NCI-H510A treated with DMSO at 0.1 percent for 48 hours (cell line): ENCODE measurements at places on chromosomes 4 and X.

GRCh38 chr4:6224735-6225134 is 24.4 kb upstream of the JAKMIP1 start:
- no peak for DNase-seq

GRCh38 chrX:69045616-69046345 is 119.5 kb downstream of the PJA1 start:
- DNase-seq, result no peak

GRCh38 chrX:41720125-41720779 is 3.7 kb upstream of the GPR82 start:
- DNase-seq, result no peak

DNA sequence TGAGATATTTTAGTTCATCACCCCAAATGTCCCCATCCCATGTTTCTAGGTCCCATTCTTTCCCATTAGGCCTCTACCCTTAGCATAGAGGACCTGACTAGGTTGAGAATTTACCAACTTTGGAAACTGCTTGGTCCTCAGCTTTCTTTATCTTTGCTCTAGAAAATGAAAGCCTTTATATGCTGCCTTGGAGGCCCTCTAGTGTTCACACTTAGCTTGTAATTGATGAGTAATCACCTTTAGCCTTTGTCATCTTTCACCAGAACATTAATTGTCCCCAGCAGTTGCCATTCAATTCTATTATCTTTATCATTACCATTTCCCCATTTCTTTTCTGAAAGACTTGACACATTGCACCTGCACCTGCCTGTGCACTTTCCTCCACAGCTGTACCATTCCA is 589.2 kb upstream of the NR3C2 start:
- DNase-seq, result peak; percentile 0

- DNase-seq, result no peak
Measured at GRCh38 chrX:109384699-109385098, 97.2 kb downstream of the GUCY2F start.

- DNase-seq, result no peak
Measured at GRCh38 chrX:135497736-135498135, 22.7 kb upstream of the INTS6L start.

DNA sequence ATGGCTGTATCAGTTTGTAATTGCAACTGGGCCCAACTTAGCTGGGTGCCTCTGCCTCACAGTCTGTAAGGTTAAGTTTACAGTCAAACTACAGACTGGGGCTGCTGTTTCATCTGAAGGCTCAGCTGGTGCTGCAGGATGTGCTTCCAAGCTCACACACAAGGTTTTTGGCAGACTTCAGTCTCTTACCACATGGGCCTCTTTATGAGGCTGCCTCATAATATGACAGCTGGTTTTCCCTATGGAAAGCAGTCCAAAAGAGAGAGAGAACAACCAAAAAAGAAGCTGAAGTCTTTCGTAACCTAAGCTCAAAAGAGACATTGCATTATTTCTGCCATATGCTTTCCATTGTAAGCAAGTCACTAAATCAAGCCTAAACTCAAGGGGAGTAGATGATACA is 271.7 kb downstream of the DCTD start:
- no peak for DNase-seq

- DNase-seq, result no peak
Measured at GRCh38 chr4:72391281-72391680, 177.7 kb downstream of the ADAMTS3 start.

DNA sequence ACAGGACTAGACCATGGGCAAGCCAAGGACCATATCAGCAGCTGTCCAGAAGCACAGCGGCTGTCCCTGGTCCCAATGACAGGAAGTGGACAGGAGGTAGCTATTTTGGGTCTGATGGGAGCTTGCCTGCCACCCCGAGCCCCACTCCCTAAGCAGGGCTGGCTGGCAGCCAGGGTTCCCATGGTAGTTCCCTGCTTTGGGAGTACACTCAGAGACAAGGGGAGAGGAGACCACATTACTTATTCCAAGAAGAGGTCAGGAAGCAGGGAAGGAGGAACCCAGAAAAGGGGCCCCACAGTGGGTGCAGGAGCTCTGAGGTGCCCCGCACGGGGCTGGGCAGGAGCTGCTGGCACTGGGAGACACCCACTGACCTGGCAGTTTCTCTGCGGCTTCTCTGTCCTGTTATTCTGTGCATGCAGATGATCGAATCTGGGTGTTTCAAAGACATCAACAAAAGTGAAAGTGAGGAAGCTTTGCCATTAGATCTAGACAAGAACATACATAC is 36.3 kb downstream of the HTT-AS start:
- DNase-seq, result no peak

- DNase-seq, result no peak
Measured at GRCh38 chr4:164441109-164441508, 312.8 kb upstream of the SMIM31 start.

DNA sequence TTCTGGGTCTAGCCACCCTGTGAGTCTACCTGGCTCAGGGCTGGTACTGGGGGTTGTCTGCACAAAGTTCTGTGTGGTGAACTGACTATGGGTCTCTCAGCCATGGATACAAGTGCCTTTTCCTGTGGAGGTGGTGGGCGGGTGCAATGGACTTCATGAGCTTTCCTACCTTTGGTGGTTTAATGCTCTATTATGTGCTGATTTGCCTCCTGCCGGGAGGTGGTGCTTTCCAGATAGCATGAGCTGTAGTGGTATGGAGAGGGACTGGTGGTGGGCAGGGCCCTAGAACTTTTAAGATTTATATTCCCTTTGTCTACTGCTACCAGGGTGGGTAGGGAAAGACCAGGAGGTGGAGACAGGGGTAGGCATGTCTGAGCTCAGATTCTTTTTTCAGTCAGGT is 48.0 kb downstream of the PBDC1 start:
- no peak for DNase-seq

GRCh38 chrX:44784241-44784640 is 59.6 kb upstream of the DUSP21 start:
- no peak for DNase-seq

- DNase-seq, result no peak
Measured at GRCh38 chr4:157121401-157121800, 45.5 kb downstream of the GLRB start.

- DNase-seq, result no peak
Measured at GRCh38 chrX:142040906-142041305, 137.2 kb downstream of the MAGEC1 start.

DNA sequence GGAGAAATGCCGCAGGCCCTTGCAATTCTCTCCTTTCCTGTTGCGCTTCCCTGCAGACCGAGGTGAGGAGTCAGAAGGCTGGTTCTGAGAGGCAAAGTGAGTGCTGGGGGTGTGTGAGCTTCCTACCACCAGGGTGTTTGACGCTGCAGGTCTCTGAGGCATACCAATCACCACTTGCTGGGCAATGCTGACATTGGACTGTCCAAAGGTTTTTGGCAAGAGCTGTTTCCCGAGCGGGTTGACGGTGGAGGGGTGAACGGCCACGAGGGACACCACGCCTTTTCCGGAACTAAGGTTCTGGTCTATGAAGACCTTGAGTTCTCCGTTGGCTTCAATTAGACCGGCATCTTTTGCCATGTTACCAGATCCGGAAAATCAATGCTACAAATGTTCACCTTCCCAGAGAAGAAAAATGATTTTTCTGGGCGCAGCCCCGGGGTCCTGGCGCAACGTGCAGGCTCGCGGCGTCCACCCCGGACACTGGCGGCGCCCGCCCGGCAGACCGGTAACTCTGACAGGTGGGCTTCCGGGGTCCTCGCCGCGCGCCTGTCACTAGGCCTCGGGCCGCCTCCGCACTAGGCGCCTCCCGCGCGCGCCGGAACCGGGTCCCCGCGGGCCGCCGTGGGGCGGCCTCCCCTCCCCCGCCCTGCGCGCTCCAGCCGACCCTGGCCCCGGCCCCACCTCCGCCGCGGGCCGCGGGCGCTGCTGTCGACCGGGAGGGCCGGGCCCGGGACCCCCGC is 44.9 kb upstream of the FAM47C start:
- DNase-seq, result no peak

- peak; percentile 61 for DNase-seq
Measured at GRCh38 chr4:36243355-36244256, 708 bp downstream of the ARAP2 start.

DNA sequence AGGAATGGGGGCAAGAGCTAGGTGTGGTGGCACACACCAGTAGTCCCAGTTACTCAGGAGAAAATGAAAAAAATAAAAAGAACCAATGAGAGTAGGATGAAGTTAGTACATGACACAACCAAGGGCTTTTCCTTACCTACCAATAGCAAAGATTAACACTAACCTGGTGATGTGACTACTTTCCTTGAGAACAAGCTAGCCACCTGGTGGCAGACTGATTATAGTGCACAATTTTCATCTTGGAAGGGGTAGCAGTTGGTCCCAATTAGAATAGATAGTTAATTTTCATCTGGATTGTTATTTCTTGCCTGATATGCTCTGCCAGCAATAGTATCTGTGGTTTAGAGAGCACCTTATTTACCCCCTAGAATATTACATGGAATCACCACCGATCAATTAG is 1216.8 kb upstream of the PABPC4L start:
- peak; percentile 1 for DNase-seq

- DNase-seq, result peak; percentile 43
Measured at GRCh38 chrX:119573840-119574393, 446 bp upstream of the UBE2A start.

DNA sequence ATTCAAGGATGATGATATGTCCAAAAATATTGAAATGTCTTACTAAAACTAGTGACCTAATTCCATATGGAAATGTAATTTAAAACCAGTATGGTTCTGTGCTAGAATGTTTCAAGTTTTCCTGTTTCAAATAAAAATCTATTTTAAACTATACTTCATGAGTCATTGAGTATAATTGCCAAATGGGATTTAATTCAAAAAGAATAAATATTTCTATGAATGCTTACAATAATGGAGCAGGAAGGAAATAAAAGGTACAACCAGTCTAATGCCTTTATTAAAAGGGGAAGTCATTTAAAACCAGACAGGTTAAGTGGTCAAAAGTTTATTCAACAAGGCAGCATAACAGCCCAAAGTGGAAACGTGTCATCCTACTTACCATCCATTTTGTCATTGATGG is 2347.1 kb downstream of the PCDH7 start:
- no peak for DNase-seq

- no peak for DNase-seq
Measured at GRCh38 chr4:8778291-8778690, 93.3 kb downstream of the HMX1 start.

DNA sequence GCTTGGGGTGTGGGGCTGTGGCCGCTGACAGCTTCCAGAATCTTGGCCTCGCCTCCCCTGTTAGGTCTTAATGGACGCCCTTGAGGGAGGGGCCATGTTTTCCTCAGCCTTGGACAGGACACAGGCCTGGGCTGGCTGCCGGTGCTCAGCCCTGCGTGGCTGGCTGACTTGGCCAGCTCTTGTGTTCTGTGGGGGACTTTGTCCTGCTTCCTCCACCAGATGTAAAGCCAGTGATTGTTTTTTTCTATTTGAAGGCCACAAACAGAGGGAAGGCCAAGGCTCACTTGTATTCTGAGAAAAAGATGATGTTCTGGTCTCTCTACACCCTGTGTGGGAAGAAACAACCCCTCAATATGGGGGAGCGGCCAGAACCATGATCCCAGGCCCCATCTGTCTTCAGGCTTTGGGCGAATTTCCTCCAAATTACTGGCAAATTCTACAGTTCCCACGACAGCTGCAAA is 71.3 kb downstream of the HTRA3 start:
- DNase-seq, result no peak
